ENCODE measurements at places on chromosomes 7 and 10.
A peak's percentile ranks its signal among the peaks of the same experiment; 100 is the strongest.

- H3K27me3 ChIP-seq = no peaks in the 10 kb centered on the region
- peaks cover 4% of the 10 kb centered on the region for H3K36me3 ChIP-seq
- H3K4me3 ChIP-seq = no peak overlapping the region
- H3K4me1 ChIP-seq = peaks cover 44% of the 10 kb centered on the region
These were observed 67.6 kb downstream of the CDK6 start for GRCh38 chr7:92768501-92769393.

DNA sequence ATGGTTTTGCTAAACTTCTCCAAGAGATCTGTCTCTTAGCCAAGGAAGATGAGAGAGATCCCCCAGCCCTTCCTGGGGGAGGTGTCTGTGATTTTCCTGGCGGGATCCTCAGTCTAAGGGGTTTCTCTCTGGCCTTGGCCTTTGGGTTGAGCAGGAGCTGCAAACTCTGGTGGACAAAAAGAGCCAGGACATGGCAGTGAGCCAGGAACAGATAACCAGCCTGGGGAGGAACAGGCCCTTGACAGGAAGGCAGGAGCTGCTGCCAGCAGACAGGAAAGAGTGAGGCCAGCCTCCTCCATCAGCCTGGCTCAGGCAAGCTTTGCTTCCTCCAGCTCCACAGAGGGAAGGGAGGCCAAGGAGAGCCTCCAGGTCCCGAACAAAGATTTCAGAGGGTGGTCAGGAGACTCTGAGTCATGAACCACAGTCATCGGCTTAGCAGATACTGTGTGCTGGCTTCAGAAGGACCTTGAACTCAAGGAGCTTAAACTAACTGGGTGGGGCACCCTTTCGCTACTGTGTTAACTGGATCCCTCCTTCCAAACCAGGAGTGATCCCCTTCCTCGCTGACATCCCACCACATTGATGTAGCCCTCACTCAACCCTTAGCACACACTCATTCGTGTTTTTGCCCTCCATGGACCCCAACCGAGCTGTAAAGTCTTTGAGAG, 34.7 kb downstream of the DDIT4 start:
- peak; percentile 5 for DNase-seq
- no peaks in the 10 kb centered on the region for H3K4me1 ChIP-seq
- no peak overlapping the region for H3K4me3 ChIP-seq
- H3K36me3 ChIP-seq = no peaks in the 10 kb centered on the region

- peak; percentile 62 for DNase-seq
- H3K27ac ChIP-seq = no peak overlapping the region
- H3K4me1 ChIP-seq = no peaks in the 10 kb centered on the region
- no peak overlapping the region for H3K4me3 ChIP-seq
- H3K27me3 ChIP-seq = no peaks in the 10 kb centered on the region
These were observed 228.9 kb upstream of the TCF7L2 start for GRCh38 chr10:112721080-112721698.

- H3K36me3 ChIP-seq = no peaks in the 10 kb centered on the region
- no peak for DNase-seq
- H3K4me3 ChIP-seq = no peak overlapping the region
- H3K27ac ChIP-seq = no peak overlapping the region
- no peaks in the 10 kb centered on the region for H3K27me3 ChIP-seq
These were observed 41.3 kb upstream of the TCERG1L start for GRCh38 chr10:131352765-131353290.

DNA sequence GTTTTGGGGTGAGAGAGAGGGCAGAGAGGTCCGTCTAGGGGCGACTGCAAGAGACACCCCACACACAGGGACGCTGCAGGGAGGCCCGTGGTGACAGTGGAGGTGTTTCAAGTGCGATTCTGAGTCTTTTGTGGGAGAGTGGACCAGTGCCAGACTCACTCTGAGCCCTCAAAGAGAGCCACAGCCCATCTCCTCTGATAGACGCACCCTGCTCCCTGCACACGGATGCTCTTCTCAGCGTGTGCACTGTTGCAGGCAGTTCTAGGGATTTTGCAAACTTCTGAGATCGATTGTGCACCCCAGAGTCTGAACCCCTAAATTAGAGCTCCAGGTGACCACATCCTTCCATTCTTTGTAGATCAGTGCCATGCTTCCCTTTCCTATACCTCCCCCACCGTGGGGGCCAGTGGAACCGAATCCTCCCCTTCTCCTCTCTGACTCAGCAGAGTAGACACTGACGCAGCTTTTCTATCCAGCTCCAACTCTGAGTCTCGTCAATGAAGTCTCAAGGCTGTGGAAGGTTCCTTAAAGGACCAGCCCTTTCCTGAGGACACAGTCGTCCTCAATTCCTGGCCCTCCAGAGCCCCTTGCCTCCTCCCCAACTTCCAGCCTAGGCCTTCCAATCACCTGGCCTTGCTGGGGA, 83.8 kb downstream of the TMEM130 start:
- no peak overlapping the region for H3K4me3 ChIP-seq
- no peak overlapping the region for H3K27ac ChIP-seq
- H3K27me3 ChIP-seq = no peaks in the 10 kb centered on the region
- DNase-seq = no peak
- no peaks in the 10 kb centered on the region for H3K4me1 ChIP-seq

- no peaks in the 10 kb centered on the region for H3K36me3 ChIP-seq
- H3K27me3 ChIP-seq = no peaks in the 10 kb centered on the region
- peaks cover 11% of the 10 kb centered on the region for H3K4me1 ChIP-seq
- no peak overlapping the region for H3K4me3 ChIP-seq
- H3K27ac ChIP-seq = no peak overlapping the region
These were observed 122.2 kb downstream of the CUBN start for GRCh38 chr10:17007418-17007770.

DNA sequence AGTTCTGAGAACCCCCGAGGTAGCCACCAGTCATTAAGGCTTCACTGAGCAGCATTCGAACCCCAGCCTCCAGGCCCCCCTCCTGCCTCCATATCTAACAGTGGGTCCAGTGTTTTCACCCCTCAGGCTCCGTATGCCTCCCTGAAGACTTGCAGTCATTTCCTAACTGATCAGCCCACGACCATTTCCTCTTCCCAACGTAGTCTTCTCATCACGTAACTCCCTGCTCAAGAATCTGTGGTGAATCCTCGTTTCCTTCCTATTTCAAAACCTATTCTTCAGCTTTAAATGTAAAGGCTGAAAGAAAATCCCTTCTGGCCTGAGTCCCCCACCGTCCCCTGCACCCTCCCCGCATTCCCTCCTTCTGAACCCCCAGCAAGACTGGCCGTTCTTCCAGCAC, 21.1 kb downstream of the FRMD4A start:
- no peaks in the 10 kb centered on the region for H3K4me1 ChIP-seq
- no peaks in the 10 kb centered on the region for H3K27me3 ChIP-seq
- H3K36me3 ChIP-seq = no peaks in the 10 kb centered on the region
- no peak overlapping the region for H3K27ac ChIP-seq
- no peak overlapping the region for H3K4me3 ChIP-seq
- no peak for DNase-seq

DNA sequence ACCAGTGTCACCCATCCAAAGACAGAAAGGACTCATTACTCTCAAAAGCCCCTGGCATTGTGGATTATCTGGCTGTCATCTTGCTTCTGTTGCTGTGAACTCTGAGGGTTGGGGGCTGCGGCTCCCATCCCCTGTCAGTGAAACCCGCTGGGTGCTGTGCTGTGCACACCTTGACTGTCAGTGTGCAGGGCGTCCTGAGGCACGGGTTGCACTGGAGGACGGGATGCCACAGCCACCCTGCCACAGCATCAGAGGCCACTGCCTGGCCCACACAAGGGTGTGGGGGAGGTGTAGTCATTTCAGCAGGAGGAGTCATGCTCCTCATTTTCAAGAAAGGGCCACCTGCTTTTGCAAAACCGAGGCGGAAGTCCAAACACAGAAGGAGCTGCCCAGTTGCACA, 245.8 kb downstream of the GLRX3 start:
- peaks cover 5% of the 10 kb centered on the region for H3K4me1 ChIP-seq
- no peaks in the 10 kb centered on the region for H3K27me3 ChIP-seq
- no peak overlapping the region for H3K4me3 ChIP-seq
- DNase-seq = no peak

DNA sequence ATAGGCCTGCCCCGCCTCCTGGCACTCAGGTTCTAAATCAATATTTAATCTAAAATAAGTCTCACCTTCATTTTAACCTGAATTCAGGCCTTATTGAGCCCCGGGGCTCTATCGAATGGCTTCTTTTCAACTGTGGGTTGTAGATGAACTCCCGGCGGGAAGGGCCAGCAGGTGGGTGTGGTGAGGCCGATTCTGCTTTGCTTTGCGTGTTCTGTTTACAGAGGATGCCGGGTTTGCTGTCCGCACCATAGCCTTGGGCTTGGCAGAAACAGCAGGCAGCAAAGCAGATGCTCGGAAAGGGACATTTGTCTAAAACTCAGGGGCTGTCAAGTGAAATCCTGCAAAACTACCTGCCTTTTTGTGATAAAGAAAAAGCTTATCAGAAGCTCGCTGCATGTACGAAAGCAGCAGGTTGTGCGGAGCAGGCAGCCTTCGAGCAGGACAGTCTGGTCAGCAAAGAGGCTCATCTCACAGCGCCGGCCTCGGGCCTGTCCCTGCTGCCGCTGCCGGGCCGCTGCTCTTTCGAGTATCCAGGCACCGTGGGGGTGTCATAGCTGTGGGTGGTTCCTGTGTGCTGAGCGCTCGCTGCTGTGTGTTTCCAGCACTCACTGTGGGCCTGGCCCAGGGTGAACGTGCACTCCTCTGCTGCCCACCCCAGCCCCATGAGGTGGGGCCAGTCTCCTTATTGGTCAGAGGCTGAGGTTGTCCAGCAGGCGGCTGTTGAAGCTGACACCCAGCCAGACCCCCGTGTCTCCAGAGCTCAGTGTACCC, 434.8 kb upstream of the FOXK1 start:
- H3K36me3 ChIP-seq = no peaks in the 10 kb centered on the region
- H3K27ac ChIP-seq = no peak overlapping the region
- DNase-seq = no peak
- no peaks in the 10 kb centered on the region for H3K27me3 ChIP-seq
- H3K4me1 ChIP-seq = no peaks in the 10 kb centered on the region
- no peak overlapping the region for H3K4me3 ChIP-seq

- H3K36me3 ChIP-seq = no peaks in the 10 kb centered on the region
- no peaks in the 10 kb centered on the region for H3K27me3 ChIP-seq
- H3K27ac ChIP-seq = no peak overlapping the region
- no peak overlapping the region for H3K4me3 ChIP-seq
- no peaks in the 10 kb centered on the region for H3K4me1 ChIP-seq
These were observed 185.2 kb downstream of the PRPF18 start for GRCh38 chr10:13771992-13772391.

GRCh38 chr7:30093420-30093952, 41.3 kb upstream of the MTURN start:
- no peaks in the 10 kb centered on the region for H3K27me3 ChIP-seq
- DNase-seq = no peak
- H3K27ac ChIP-seq = no peak overlapping the region
- H3K36me3 ChIP-seq = no peaks in the 10 kb centered on the region
- no peaks in the 10 kb centered on the region for H3K4me1 ChIP-seq
- no peak overlapping the region for H3K4me3 ChIP-seq

GRCh38 chr10:130412317-130412716, 276.1 kb downstream of the GLRX3 start:
- no peak overlapping the region for H3K27ac ChIP-seq
- no peaks in the 10 kb centered on the region for H3K4me1 ChIP-seq
- no peaks in the 10 kb centered on the region for H3K36me3 ChIP-seq
- H3K4me3 ChIP-seq = no peak overlapping the region
- DNase-seq = no peak
- no peaks in the 10 kb centered on the region for H3K27me3 ChIP-seq

DNA sequence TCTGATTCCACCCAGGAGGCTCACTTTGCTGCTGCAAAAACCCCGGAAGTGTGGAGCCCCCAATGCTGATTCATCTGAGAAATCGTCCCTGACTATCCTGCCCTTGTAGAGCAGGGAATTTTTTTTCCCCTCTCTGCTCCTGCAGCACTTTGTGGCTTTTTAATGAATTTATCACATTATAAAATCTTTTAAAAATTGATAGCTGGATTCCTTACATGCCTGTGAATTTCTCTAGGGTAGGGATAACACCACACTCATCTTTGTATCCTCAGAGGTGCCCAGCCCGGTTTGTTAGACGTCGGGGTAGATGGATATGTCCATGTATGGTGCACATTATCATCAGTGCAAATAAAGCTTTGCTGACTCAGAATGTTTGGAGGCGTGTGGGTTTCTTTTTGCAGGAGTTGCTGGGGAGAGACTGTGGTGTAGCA, 185.7 kb downstream of the STK31 start:
- no peak overlapping the region for H3K4me3 ChIP-seq
- no peak for DNase-seq
- no peaks in the 10 kb centered on the region for H3K27me3 ChIP-seq
- H3K27ac ChIP-seq = no peak overlapping the region

- H3K36me3 ChIP-seq = no peaks in the 10 kb centered on the region
- H3K4me1 ChIP-seq = no peaks in the 10 kb centered on the region
- H3K27me3 ChIP-seq = no peaks in the 10 kb centered on the region
- no peak overlapping the region for H3K4me3 ChIP-seq
These were observed 17.5 kb upstream of the TECTB start for GRCh38 chr10:112265745-112266144.

- H3K4me3 ChIP-seq = no peak overlapping the region
- H3K4me1 ChIP-seq = no peaks in the 10 kb centered on the region
- DNase-seq = no peak
- H3K27me3 ChIP-seq = no peaks in the 10 kb centered on the region
- H3K27ac ChIP-seq = no peak overlapping the region
These were observed 198.5 kb upstream of the TMEM196 start for GRCh38 chr7:19971956-19972355.

- H3K4me3 ChIP-seq = no peak overlapping the region
- H3K27me3 ChIP-seq = no peaks in the 10 kb centered on the region
- no peak overlapping the region for H3K27ac ChIP-seq
- DNase-seq = no peak
These were observed 202.4 kb downstream of the GLRX3 start for GRCh38 chr10:130338636-130339024.

- H3K27me3 ChIP-seq = no peaks in the 10 kb centered on the region
- no peaks in the 10 kb centered on the region for H3K36me3 ChIP-seq
- no peak overlapping the region for H3K4me3 ChIP-seq
- no peaks in the 10 kb centered on the region for H3K4me1 ChIP-seq
- no peak for DNase-seq
These were observed 358.1 kb downstream of the PRPF18 start for GRCh38 chr10:13944823-13945222.

DNA sequence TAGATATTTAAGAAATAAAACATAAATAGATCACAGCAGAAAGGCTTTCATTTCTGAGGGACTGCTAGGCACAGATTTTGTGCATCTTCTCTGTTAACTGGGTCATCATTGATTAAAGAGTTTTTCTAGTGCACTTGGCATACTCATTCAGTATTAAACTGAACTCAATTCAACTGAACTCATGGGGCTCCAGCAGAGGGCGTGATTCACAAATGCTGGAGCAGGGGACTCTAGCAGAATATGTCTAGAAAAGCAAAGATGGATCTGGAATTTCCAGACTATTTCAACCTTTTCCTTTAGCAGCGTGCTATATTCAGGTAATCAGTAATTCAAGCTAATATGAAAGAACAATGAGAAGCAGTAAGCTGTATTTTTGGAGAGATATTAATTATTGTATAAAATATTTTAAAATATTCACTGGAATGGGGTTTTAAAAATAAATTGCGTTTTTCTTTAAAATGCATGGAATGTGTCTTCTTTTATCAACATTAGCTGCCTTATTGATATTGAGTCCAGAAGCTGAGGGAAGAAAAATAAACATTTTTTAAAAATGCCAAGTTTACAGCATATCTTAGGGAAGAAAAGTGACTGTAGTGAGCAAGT, 296.8 kb upstream of the CACNA2D1 start:
- no peaks in the 10 kb centered on the region for H3K36me3 ChIP-seq
- no peaks in the 10 kb centered on the region for H3K27me3 ChIP-seq
- no peaks in the 10 kb centered on the region for H3K4me1 ChIP-seq
- H3K27ac ChIP-seq = no peak overlapping the region
- H3K4me3 ChIP-seq = no peak overlapping the region

- no peaks in the 10 kb centered on the region for H3K36me3 ChIP-seq
- no peaks in the 10 kb centered on the region for H3K27me3 ChIP-seq
- no peak overlapping the region for H3K27ac ChIP-seq
- H3K4me1 ChIP-seq = no peaks in the 10 kb centered on the region
- DNase-seq = no peak
- H3K4me3 ChIP-seq = no peak overlapping the region
These were observed 1163.4 kb downstream of the CNTNAP2 start for GRCh38 chr7:147279964-147280374.

Measured in MM.1S (cell line).